Pancreas (tissue), 10 donors: ENCODE measurements at places on chromosomes 13 and 19.

DNA sequence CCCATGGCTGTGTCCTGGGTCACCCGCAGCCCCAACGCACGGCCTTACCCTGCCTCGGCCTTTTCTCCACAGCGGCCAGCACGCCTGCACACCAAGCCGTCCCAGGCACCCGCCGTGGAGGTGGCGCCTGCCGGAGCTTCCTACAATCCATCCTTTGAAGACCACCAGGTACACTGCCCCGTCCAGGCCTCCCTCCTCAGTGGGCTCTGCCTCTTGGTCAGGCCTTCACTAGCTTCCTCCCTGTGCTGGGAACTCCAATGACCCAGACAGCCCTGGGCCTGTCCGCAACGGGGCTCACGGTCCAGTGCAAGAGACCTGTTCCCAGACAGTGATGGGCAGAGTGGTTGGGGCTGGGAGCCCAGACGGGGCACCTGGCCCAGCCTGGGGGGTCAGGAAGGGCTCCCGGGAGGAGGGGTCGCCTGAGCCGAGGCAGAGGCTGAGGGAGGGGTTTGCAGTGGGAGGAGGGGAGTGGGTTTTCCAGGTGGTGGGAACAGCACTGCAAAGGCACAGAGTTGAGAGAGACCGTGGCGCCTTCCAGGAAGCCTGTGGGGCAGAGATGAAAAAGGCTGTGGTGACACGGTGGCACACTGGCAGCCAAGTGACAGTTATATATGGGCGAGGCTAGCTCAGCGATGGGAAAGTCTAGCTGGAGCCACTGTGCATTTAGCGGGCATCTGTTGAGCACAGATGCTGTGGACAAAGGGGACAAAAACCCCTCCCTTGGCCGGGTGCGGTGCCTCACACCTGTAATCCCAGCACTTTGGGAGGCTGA lies 7.3 kb downstream of the NOP53 start:
- no peak overlapping the region for H3K4me3 ChIP-seq
- DNase-seq, result no peak
- H3K4me1 ChIP-seq, result peaks cover 2% of the 10 kb centered on the region
- H3K27me3 ChIP-seq, result no peaks in the 10 kb centered on the region

- peak overlapping the region; percentile 20 for H3K27ac ChIP-seq
- no peak for DNase-seq
- no peaks in the 10 kb centered on the region for H3K36me3 ChIP-seq
- H3K4me3 ChIP-seq, result no peak overlapping the region
- no peaks in the 10 kb centered on the region for H3K4me1 ChIP-seq
Measured at GRCh38 chr13:110326263-110326904, 19.3 kb downstream of the COL4A2 start.

DNA sequence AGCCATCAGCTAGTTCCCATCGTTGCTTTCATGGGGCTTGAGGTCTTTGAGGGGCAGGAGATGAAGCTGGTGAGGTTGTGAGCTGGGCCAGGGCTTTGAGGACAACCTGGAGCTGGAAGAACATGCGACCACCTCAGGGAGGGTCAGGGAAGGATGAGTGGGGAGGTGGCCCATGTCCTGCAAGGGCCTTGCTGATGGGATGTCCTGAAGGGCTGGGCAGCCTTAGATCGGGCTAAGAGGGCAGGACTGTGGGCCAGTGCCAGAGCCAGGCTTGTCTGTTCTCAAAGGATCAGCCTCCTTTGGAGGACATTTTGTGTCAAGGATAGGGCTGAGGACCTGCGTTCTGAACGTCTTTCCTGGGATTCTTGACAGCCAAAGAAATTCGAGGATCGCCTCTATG lies 10.5 kb downstream of the CYTH2 start:
- no peaks in the 10 kb centered on the region for H3K27me3 ChIP-seq
- no peak overlapping the region for H3K4me3 ChIP-seq
- no peaks in the 10 kb centered on the region for H3K4me1 ChIP-seq
- peaks cover 3% of the 10 kb centered on the region for H3K36me3 ChIP-seq

DNA sequence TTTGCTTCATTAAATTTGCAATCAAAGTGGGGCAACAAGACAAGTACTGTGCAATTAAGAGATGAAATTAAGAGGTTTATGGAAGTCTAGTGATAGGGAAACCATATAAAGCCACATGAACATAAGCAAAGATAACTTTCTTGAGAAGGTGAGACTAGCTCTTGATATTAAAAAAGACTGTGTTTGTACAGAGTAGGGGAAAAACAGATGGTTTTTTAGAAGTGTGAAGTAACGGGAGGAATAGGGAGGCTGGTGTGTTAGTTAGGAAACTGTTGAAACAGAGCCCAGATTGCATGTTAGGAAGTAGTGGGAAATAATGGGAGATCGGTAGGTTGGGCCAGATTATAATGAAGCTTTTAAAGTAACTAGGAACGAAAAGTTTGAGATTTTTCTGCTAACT lies 149.8 kb upstream of the FREM2 start:
- H3K4me1 ChIP-seq, result no peaks in the 10 kb centered on the region
- H3K27me3 ChIP-seq, result no peaks in the 10 kb centered on the region
- no peak for DNase-seq
- no peaks in the 10 kb centered on the region for H3K36me3 ChIP-seq
- H3K27ac ChIP-seq, result no peak overlapping the region

GRCh38 chr19:4233282-4233853 lies 4.0 kb downstream of the EBI3 start:
- no peaks in the 10 kb centered on the region for H3K36me3 ChIP-seq
- DNase-seq, result no peak
- no peaks in the 10 kb centered on the region for H3K4me1 ChIP-seq
- H3K27me3 ChIP-seq, result no peaks in the 10 kb centered on the region
- H3K4me3 ChIP-seq, result no peak overlapping the region
